ENCODE measurements at places on chromosomes 4 and X.
A peak's percentile ranks its signal among the peaks of the same experiment; 100 is the strongest.

DNA sequence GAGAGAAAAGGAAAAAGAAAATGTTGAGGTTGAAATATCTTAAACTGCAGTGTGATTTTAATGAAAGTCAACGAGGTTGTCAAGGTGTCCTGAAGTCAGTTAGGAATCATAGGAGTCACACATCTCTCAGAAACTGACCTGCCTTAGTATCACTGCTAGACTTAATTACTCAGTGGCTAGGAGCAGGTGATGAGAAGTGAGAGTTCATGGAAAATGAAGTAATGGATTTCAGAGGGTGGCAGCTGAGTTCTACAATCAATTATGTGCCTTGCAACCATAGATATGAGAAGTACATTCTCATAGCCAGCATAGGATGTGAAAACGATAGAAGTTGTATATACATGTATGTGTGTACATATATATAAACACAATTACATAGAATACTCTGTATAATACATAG, 1269.7 kb downstream of the FSTL5 start:
- DNase-seq: no peak

- peak; percentile 53 for DNase-seq
Observed at GRCh38 chrX:110087485-110088356, 84.8 kb downstream of the TMEM164 start.

DNA sequence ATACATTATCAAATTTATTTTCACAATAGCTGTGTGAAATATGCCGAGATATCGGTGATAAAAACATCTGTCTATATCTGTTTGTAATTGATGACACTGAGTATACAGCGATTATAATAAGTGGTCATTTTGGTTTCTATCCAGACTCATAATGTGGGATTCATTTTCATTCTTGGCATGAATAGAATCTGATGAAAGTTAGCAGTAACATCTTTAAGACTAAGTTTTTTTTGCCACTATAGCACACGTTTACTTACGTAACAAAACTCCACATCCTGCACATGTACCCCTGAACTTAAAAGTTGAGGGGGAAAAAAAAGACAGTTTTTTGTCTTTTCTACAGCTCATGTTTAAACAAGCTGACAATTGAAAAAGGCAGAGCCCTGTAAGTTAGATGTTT, 86.4 kb downstream of the PPA2 start:
- DNase-seq: no peak

DNA sequence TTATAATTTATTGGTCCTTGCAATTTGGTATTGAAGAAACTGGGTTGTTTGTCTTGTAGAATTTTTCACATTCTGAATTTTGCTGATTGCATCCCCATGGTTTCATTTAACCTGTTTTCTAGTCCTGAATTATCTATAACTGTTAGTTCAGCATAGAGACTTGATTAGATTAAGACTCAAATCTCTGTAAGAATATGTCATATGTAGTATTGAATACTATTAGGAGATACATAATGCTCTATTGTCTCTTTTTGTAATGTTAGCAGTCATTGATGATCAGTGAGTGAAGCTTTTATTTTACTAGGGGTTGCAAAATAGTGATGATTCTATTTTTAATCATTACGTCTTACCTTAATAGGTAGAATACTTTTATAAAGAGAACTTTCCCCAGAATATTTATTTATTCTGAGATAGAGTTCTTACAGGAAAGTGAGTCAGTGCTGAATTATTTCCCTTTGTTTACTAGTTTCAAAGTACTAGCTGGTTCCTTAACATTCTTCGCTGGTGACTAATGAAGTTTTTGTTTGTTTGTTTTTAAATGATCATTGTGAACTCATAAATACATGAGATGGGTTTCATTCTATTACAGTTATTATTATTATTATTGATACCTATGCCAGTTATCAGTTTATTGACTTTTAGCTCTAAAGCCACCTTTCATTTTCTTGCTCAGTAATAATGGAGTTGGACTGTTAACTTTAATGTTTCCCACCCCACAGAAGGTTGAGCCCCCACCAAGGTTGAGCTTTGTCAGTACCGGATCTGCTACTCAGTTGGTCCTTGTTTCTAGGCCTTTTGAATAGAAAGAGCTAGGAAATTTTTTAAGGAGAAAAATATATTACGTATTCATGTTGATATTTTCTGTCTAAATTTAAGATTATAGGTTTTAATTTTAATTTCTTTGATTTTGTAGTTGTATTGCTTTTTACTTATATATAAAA, 102.3 kb downstream of the LARP1B start:
- DNase-seq: no peak

- no peak for DNase-seq
Observed at GRCh38 chrX:136619899-136620505, 28.0 kb upstream of the CD40LG start.

DNA sequence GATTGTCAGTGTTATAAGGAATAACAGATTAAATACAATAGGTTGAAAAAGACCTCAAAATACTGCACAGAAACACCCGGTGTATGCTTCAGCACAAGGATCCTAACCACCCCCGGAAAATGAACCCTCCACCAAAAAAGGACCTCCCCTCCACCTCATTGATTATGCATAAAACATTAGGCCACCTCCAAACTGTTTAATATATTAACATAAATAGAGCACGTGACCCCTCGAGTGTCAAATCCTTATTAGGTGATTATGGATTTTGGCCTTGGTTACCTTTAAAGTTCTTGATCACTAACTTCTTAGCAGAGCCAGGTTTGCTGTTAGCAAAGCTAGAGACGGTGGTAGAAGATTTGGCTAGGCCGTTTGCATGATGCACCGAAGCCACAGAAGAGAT, 958 bp downstream of the CUL4B start:
- peak; percentile 22 for DNase-seq

DNA sequence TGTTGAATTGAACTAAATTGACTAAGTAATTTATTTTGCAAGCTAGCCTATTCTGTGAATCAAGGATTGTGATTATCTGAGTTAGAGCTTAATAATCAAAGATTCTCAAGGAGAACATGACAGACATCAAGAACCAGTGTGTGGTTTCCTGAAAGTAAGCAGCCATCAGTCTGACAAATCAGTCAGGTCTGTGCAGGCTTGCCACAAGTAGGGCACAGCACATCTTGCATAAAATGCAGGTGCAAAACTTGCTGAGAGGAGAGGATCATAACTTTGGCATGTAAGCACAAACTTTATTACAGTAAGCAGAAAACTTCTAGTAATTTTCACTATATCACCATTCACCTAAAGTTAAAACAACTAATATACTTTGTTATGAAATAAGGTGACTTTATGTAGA, 22.5 kb downstream of the FAM241A start:
- DNase-seq: no peak

DNA sequence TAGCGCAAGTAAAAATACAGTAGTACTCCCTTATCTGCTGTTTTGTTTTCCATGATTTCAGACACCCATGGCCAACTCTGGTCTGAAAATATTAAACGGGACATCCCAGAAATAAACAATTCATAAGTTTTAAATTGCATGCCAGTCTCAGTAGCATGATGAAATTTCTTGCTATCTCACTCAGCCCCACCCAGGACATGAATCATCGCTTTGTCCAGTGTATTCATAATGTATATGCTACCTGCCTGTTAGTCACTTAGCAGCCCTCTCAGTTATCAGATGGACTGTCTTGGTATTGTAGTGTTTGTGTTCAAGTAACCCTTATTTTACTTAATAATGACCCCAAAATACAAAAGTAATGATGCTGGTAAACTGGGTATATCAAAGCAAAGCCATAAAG, 158.2 kb upstream of the DDIT4L start:
- DNase-seq: peak; percentile 59

- DNase-seq: no peak
Observed at GRCh38 chr4:4388836-4389575, 2.1 kb downstream of the NSG1 start.

DNA sequence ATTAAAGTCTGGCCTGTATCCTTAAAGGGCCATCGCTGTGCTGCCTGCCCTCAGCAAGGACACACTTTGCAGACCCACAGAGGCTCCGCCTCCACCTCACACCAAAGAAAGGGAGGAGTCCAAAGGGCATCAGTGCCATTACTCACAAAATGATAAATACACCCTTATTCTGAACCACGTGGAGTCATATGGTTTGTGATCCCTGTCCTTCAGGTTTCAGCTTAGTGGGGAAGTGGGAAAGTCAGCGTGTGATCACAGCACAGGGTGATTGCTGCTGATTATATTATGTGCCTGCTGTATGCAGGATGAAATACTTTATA, 35.9 kb upstream of the MSANTD1 start:
- DNase-seq: no peak

DNA sequence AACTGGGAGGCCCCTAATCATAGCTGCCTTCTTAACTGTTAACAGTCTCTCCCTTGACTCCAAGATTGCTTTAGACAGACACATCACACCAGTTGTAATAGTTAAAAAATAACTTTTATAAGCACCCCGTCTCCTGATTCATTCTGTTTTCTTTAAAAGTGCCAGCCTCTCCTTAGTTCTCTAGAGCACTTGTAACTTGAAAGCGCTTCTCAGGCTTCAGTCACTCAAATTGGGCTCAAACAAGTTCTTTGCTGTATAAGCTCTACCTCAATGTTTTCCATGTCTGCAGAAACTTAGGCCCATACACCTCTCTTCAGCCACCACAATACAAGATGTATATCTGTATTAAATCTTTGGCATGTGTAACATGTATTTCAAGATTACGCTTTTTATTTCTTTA, 169.6 kb downstream of the GABRG1 start:
- DNase-seq: no peak

DNA sequence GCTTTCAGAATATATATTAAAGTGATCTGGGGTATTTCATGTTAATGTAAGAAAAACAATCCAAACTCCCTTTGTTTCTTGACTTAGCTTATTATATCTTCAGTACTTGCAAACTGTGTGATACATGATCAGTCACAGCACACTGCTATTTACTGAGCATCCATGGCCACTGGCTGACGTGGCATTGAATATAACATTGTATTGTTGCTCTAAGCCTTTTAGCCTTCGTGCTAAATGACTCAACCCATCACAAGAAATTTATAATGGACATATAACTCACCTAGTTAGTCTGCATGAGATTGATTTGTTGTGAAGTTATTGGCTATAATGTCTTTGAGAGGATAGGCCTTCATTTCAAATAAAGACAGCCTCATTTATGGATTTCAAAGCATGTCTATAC, 642.6 kb downstream of the IL1RAPL1 start:
- DNase-seq: no peak

- no peak for DNase-seq
Observed at GRCh38 chr4:134777606-134778005, 576.0 kb upstream of the PABPC4L start.

- no peak for DNase-seq
Observed at GRCh38 chr4:138596896-138597295, 354.7 kb upstream of the SLC7A11 start.

DNA sequence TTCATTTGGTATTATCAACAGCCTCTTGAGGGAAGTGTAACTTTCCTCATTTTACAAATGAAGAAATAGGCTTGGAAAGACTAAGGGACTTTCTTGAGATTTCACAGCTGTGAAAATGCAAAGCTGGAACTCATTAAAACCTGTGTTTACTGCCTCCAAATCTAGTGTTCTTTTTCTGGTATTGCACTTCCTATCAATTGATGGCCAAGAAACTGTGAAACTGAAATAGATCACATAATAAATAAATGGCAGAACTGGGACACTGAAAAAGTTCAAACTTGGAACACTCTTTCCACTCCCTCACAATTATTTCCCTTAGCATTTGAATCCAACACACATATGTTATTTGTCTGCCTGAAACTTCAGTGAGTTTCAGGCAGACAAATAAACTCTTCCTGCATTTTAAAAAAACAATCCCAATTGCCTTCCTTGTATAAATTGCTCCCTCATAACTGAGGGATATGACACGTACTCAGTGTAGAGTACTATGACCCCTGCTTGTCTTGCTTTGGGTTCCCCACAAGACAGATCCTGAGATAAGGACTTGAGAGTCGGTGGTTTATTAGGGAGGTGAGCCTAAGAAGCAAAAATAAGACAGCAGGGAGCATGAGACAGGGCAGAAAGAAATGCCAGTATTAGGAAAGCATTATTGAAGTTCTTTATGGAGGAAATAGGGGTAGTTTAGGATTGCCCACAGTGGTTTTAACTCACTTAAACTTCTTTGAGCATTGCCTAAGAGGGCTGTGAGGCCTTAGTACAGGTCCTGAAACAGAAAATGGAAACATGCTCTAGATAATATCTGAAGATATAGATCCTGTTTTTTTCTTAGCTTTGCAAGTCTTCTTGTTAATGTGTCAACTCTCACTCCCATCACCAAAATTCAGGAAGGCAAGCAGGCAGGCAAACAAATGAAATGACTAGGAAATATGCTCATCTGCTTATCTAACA, 33.9 kb downstream of the RTL3 start:
- DNase-seq: no peak

- peak; percentile 48 for DNase-seq
Observed at GRCh38 chr4:151100531-151100930, 1.1 kb downstream of the RPS3A start.

Data from erythroblast (primary cell).